ENCODE measurements at places on chromosomes 6 and 20. TPM values are rescaled to one million over a fixed set of nuclear protein-coding genes. Genes with fewer than 3 reads are reported as not detected.

Gene SSTR4
- not detected for total RNA-seq

Gene SPATS1
- not detected for total RNA-seq

Gene VWA7
- total RNA-seq = not detected

Gene FNDC11
- total RNA-seq = not detected

Gene TBXT
- not detected for total RNA-seq

Gene NELFCD
- total RNA-seq = 20.8 TPM

Gene CLPSL2
- total RNA-seq = not detected

Gene DZANK1
- total RNA-seq = 1.3 TPM

DNA sequence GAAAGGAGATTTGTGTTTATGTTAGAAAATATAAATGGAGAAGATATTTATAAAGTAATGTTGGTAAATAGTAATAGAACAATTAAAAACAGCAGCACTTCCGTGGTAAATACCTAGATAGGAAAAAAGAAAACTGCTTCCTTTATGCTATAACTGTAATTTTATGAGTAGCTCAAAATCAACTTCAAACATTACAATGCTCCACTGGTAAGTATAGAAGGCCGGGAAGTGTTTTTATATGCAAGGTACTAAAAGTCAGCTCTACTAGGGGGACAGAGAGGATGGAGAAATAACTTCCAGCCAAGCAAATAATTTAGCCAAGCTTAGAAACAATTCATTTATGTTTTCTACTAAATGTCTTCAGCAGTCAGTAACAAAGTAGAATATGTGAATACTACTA lies 56.7 kb downstream of the ARHGAP18 start:
- no peaks in the 10 kb centered on the region for H3K36me3 ChIP-seq
- no peaks in the 10 kb centered on the region for H3K4me1 ChIP-seq
- H3K27ac ChIP-seq = no peak overlapping the region
- H3K27me3 ChIP-seq = no peaks in the 10 kb centered on the region
- no peak for DNase-seq
- H3K4me3 ChIP-seq = no peak overlapping the region

GRCh38 chr20:20611167-20611566 lies 101.3 kb downstream of the RALGAPA2 start:
- H3K27ac ChIP-seq = no peak overlapping the region
- H3K4me1 ChIP-seq = no peaks in the 10 kb centered on the region
- H3K27me3 ChIP-seq = no peaks in the 10 kb centered on the region

- H3K4me1 ChIP-seq = no peaks in the 10 kb centered on the region
- no peaks in the 10 kb centered on the region for H3K27me3 ChIP-seq
- H3K36me3 ChIP-seq = no peaks in the 10 kb centered on the region
- DNase-seq = no peak
- H3K4me3 ChIP-seq = no peak overlapping the region
Measured at GRCh38 chr6:122930252-122931180, 65.5 kb upstream of the CLVS2 start.

- no peak for DNase-seq
- H3K4me3 ChIP-seq = peak overlapping the region; percentile 84
- peak overlapping the region; percentile 94 for H3K27ac ChIP-seq
- H3K36me3 ChIP-seq = no peaks in the 10 kb centered on the region
- no peaks in the 10 kb centered on the region for H3K27me3 ChIP-seq
Measured at GRCh38 chr6:116101302-116101718, 657 bp downstream of the NT5DC1 start.

- no peaks in the 10 kb centered on the region for H3K27me3 ChIP-seq
- H3K27ac ChIP-seq = no peak overlapping the region
- no peaks in the 10 kb centered on the region for H3K4me1 ChIP-seq
- no peak for DNase-seq
Measured at GRCh38 chr6:78693835-78694234, 173.5 kb upstream of the IRAK1BP1 start.

- H3K36me3 ChIP-seq = peaks cover 12% of the 10 kb centered on the region
- H3K4me1 ChIP-seq = no peaks in the 10 kb centered on the region
- DNase-seq = no peak
- H3K4me3 ChIP-seq = no peak overlapping the region
- no peaks in the 10 kb centered on the region for H3K27me3 ChIP-seq
- no peak overlapping the region for H3K27ac ChIP-seq
Measured at GRCh38 chr20:37729909-37730308, 36.1 kb downstream of the CTNNBL1 start.

DNA sequence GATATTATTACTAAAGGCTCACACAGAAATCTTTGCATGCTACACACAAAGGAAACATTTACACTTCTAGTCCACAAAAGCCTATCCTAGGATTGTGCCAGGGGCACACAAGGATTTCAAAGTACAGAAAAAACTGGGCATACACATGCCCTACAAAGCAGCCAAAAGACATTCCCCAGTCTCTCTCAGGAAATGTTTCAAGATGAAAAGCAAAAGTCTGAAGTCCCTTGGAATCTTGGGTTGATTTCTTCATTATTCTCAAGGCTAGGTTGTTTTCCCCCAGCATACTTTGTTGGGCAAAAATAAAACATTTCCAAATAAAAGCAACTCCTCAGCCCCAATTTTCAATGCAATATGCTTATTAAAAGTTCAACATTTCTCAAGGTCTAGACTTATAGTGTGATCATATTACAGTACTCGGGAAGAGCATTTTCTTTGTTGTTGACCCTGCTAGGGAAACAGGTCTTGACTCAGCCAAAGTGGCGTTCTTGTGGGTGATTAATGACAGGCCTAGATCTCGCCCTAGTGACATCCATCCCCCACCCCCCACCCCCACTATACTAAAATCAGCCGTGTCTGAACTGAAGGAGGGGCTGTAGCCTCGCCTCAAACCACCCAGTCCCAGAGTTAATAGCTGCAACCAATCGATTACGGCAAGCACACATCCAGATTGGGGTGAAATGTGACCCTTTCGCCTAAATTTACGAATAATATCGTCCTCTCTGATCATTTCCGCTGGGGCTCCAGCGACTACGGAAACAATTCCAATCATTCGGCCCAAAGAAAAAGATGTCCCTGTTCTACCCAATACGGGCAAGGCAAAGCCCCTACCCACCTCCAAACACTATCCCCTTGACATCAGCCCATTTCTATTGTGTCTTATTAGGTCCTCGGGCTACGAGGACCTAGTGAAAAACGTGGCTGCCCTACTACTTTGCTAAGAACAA lies 1.4 kb downstream of the AKIRIN2 start:
- H3K4me1 ChIP-seq = peaks cover 12% of the 10 kb centered on the region
- H3K36me3 ChIP-seq = no peaks in the 10 kb centered on the region
- H3K27me3 ChIP-seq = no peaks in the 10 kb centered on the region
- peak overlapping the region; percentile 96 for H3K27ac ChIP-seq
- H3K4me3 ChIP-seq = peak overlapping the region; percentile 92
- no peak for DNase-seq

GRCh38 chr20:39356908-39357307 lies 394.8 kb downstream of the DHX35 start:
- no peak for DNase-seq
- no peaks in the 10 kb centered on the region for H3K27me3 ChIP-seq
- no peaks in the 10 kb centered on the region for H3K4me1 ChIP-seq
- no peaks in the 10 kb centered on the region for H3K36me3 ChIP-seq
- H3K27ac ChIP-seq = no peak overlapping the region
- no peak overlapping the region for H3K4me3 ChIP-seq

- no peaks in the 10 kb centered on the region for H3K27me3 ChIP-seq
- H3K27ac ChIP-seq = no peak overlapping the region
- no peaks in the 10 kb centered on the region for H3K36me3 ChIP-seq
- DNase-seq = no peak
- no peaks in the 10 kb centered on the region for H3K4me1 ChIP-seq
Measured at GRCh38 chr6:137426007-137426689, 68.0 kb downstream of the OLIG3 start.

DNA sequence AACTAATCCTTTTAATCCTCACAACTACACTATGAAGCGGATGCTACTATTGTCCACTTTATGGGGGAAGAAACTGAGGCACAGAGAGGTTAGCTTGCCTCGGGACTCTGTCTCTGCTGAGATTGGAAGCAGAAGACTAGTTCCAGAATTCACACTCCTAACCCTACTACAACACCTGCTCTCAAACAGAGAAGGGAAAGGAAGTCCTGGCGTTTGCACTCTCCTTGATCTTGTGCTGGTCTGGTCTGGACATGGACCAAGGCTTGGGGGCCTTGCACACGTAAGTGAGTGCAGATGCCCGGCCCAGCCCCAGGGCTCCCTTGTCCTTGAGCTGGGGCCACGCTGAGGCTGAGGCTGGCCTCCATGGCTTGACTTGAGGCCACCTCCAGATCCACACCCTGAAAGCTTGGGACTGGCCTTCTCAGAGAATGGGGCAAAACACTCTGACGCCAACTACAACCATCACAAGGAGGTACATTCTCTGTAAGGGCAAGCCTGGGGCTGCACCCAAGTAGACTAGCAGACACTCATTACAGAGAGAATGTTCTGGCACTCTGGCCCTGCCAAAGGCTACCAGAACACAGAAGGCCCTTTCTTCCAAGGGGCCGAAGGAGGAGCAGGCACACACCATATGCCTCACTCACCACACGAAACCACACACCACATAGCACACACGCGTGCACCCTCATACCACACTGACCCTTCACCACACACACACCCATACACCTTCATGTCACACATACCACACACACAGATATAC lies 33.3 kb upstream of the EZR start:
- no peak overlapping the region for H3K4me3 ChIP-seq
- H3K27ac ChIP-seq = no peak overlapping the region
- H3K4me1 ChIP-seq = no peaks in the 10 kb centered on the region
- no peaks in the 10 kb centered on the region for H3K27me3 ChIP-seq
- DNase-seq = no peak

GRCh38 chr6:31578184-31579118 lies 3.1 kb downstream of the TNF start:
- H3K27me3 ChIP-seq = no peaks in the 10 kb centered on the region
- H3K4me1 ChIP-seq = peaks cover 12% of the 10 kb centered on the region
- H3K36me3 ChIP-seq = no peaks in the 10 kb centered on the region
- H3K4me3 ChIP-seq = no peak overlapping the region

GRCh38 chr6:35161776-35162607 lies 20.9 kb upstream of the TCP11 start:
- no peak overlapping the region for H3K4me3 ChIP-seq
- H3K4me1 ChIP-seq = no peaks in the 10 kb centered on the region
- no peaks in the 10 kb centered on the region for H3K36me3 ChIP-seq
- H3K27ac ChIP-seq = peak overlapping the region; percentile 58

DNA sequence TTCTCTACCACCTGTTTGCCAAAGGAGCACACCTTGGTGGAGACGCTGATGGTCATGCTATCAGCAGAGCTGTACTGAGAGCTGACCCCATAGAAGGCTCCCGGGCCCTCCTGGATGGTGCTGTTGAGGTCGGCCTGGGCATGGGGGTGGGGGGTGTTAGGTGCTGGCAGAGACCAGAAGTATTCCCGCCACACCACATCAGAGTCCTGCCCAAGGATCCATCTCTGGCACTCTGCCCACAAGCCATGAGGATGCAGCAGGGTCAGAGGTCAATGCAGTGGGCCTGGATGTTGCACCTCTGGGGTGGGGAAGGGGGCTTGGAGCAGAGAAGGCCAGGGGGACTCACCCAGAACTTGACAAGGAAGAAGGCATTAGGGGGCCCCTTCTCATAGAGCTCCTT lies 7.4 kb downstream of the RPL10A start:
- no peak for DNase-seq
- H3K4me3 ChIP-seq = no peak overlapping the region
- no peaks in the 10 kb centered on the region for H3K4me1 ChIP-seq
- peaks cover 92% of the 10 kb centered on the region for H3K36me3 ChIP-seq
- H3K27me3 ChIP-seq = no peaks in the 10 kb centered on the region

- no peaks in the 10 kb centered on the region for H3K36me3 ChIP-seq
- no peak overlapping the region for H3K27ac ChIP-seq
- no peaks in the 10 kb centered on the region for H3K4me1 ChIP-seq
- no peak overlapping the region for H3K4me3 ChIP-seq
- no peak for DNase-seq
Measured at GRCh38 chr6:157570104-157570503, 189.1 kb downstream of the ZDHHC14 start.

DNA sequence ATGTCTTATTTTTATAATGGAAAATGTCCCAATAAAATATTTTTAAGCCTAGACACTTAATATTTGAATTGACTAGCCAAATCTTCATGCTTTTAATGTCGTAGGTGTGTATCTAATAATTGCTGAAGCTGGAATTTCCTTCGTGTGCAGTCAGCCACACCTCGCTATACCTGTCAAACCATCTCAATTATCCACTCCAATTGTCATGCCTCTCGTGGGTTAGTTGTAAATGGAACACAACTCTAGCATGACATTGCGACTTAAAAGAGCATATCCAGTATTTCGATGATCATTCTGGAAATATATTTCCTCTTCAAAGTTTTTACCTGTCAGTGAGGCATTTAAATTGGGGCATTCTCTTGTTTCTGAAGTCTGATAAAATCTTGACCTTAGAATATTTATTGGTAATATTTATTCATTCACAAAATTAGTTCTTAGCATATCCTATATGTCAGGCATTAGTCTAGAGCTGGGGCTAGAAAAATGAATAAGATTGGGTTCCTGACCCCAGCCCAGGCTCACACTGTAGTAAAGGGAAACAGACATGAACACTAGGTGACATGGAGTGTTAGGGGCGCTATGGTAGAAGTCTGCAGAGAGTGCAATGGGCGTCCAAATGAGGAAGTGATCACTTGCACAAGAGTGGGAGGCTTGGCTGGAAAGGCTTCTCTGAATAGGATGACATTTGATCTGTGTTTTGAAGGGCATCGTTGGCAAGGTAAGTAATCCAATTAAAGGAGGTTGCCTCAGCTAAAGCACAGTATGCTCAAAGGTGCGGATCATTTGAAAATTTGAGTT lies 11.0 kb upstream of the CFAP206 start:
- H3K27ac ChIP-seq = no peak overlapping the region
- H3K36me3 ChIP-seq = no peaks in the 10 kb centered on the region
- no peaks in the 10 kb centered on the region for H3K4me1 ChIP-seq

GRCh38 chr6:30044630-30045029 lies 16.4 kb upstream of the POLR1H start:
- H3K27ac ChIP-seq = no peak overlapping the region
- H3K27me3 ChIP-seq = no peaks in the 10 kb centered on the region
- H3K36me3 ChIP-seq = no peaks in the 10 kb centered on the region

- no peak overlapping the region for H3K27ac ChIP-seq
- H3K27me3 ChIP-seq = no peaks in the 10 kb centered on the region
- H3K4me3 ChIP-seq = no peak overlapping the region
- H3K36me3 ChIP-seq = no peaks in the 10 kb centered on the region
Measured at GRCh38 chr6:53441035-53441493, 92.3 kb upstream of the ELOVL5 start.

DNA sequence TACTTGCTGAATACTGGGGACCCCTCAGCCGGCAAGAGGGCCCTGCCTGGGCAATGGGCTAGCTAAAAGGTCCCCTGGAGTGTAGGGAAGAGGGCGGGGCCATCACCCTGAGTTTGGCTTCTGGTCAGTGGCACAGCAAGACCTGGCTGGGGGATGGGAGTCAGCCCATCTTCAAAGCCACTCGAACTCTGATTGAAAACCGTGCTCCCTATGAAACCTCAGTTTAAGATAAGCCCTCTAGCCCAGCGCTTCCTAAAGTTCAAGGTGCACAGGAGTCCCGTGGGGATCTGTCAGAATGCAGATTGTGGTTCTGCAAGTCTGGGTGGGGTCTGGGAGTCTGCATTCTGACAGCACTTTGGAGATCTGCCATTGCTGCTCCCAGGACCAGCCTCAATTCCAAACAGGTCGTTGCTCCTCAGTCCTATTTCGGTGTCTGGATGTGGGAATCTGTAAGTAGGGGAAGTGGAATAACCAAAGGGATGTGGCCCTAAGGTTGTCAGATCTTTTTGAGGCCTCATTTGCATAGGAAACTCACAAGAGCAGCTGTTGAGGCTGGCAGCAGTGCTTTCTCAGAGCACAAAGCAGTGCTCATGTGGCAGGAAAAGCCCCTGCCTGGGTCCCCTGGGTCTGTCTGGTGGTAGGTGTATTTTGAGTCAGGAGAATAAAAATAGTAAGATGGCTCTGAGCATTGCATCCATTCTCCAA lies 85.3 kb upstream of the SCP2D1 start:
- H3K4me1 ChIP-seq = no peaks in the 10 kb centered on the region
- DNase-seq = no peak
- no peak overlapping the region for H3K4me3 ChIP-seq
- no peaks in the 10 kb centered on the region for H3K36me3 ChIP-seq

Measured in ascending aorta (tissue), 2 donors.